ENCODE measurements at places on chromosomes 16 and 17. TPM values are rescaled to one million over a fixed set of nuclear protein-coding genes. Genes with fewer than 3 reads are reported as not detected.

DNA sequence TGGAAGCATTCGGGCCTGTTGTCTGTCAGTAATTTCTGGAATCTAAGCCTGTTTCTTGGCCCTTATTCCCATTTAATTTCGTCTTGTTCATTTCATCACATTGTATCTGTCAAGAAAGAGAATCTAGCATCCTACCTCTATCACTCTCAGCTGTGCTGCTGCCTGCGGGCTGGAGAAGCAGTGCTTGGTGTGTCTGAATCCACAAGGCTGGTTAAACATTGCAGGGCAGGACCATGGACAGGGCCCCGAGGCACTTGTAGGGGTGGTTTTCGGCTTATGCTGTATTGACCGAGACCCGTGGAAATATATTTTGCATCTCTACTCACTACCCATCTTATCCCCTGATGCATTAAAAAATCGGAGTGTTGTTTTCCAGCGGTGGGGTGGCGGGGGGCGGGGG, 3.1 kb downstream of the RAB11FIP4 start:
- peak; percentile 42 for DNase-seq

DNA sequence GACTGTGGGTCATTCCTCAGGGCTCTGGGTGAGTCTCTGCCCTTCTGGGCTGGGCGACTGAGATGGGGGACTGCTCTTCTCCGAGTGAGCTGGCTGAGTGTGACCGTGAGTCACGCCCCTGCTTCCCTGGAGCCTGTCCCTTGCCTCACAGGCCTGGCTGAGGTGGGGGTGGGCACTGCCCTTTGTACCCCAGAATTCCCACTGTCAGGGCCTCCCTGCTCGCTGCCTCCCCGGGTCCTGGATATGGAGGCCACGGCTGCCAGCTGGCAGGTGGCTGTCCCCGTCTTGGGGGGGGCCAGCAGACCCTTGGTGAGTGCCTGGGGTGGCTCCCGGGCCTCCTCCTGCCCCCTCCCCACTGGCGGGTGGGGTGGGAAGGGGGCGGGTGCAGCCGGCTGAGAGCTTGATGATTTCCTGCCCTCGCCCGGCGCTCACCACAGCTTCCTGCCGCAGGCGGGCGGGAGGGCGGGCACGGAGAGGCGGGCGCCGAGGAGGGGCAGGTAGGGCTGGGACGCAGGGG, at the start of gene LAT:
Gene LAT (plus strand): TSS at position 434 of the 517 bp plus-strand sequence. CDS start 366 bp downstream, outside the sequence.
- peak; percentile 85 for DNase-seq

NEUROD2 gene
- not detected for total RNA-seq

- DNase-seq, result no peak
Observed at GRCh38 chr17:80740141-80740540, 195.5 kb downstream of the RPTOR start.

PPY gene
- not detected for total RNA-seq

DNA sequence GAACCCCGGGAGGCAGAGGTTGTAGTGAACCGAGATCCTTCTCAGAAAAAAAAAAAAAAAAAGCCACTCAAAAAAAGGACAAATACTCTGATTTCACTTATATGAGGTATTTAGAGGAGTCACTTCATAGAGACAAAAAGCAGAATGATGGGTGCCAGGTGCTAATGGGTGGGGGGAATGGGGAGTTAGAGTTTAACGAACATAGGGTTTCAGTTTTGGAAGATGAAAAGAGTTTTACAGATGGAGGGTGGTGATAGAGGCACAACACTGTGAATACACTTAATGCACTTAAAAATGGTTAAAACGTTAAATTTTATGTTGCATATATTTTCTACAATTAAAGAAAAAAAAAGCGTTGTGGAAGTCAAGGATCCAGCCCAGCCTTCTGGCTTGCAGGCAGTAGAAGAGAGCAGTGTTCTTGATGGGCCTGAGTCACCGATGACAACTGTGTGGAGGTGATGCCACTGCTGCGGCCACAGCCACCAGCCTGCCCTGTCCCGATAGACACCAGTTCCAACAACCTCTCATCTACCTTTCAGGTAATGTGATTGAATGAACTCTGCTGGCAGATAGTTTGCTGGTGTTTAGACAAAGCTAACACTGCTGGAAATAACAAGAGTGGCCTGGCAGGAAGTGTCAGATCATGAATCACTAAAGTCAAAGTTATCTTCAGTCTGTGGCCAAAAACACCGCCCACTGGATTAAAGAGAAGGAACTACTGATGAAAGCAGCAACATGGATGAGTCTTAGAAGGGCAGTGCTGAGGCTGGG, 49.9 kb upstream of the COX10 start:
- DNase-seq, result peak; percentile 74

C1QL1 gene
- total RNA-seq, result 3.6 TPM

LDHD gene
- not detected for total RNA-seq

MMP2 gene
- 73.6 TPM for total RNA-seq

SYT17 gene
- 1.0 TPM for total RNA-seq
